ENCODE measurements at places on chromosomes 2 and 18.

- peak overlapping the region; percentile 70 for H3K4me3 ChIP-seq
- peaks cover 13% of the 10 kb centered on the region for H3K4me1 ChIP-seq
- no peaks in the 10 kb centered on the region for H3K27me3 ChIP-seq
- no peaks in the 10 kb centered on the region for H3K36me3 ChIP-seq
- peak; percentile 68 for DNase-seq
Measured at GRCh38 chr2:237968048-237968862, 1.4 kb downstream of the UBE2F start.

- no peaks in the 10 kb centered on the region for H3K36me3 ChIP-seq
- peak overlapping the region; percentile 40 for H3K27ac ChIP-seq
- no peak overlapping the region for H3K4me3 ChIP-seq
- peaks cover 25% of the 10 kb centered on the region for H3K4me1 ChIP-seq
Measured at GRCh38 chr2:161076936-161077335, 83.3 kb upstream of the TANK start.

DNA sequence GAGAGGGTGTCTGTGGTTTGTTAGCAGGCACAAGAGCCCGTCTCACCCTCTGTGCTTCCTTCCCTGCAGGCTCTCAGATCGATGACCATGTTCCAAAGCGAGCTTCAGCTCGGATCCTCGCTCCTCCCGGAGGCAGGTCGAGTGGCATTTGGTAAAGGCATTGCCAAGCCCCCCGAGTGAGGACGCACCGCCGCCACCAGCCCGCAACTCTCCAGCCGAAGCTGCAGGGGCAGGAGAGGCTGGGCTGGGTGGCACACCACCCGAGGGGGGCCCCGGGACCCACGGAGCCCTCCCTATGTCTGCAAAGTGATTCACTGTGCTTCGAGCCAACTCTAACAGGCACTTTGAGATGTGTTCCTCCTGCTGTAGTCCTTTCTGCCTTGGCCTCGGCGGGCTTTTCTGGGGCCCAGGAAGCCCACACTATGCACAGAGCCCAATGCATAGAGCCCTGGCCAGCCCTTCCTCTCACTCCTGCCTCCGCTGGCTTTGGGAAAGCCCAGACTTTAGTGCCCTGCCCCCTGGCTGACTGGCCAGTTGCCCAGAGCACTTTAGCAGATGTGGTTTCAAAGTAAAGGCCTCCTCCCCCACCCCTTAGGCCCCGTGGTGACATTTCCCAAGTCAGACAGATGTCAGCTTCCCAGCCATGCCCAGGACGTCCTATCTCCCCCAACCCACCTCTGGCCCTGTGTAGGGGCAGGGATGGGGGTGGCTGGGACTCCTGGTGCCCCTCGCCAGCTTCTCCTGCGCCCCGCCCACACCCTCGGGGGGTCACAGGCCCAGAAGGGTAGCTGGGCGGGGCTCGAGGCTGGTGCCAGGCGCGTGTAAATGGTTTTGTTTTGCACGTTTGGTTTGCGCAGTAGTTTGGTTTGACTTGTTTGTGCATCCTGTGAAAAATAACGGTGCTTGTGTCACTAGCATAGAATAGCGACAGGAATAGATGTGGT lies 23.3 kb upstream of the MAPRE3 start:
- no peak for DNase-seq
- H3K27ac ChIP-seq: no peak overlapping the region
- H3K4me1 ChIP-seq: no peaks in the 10 kb centered on the region
- no peaks in the 10 kb centered on the region for H3K27me3 ChIP-seq

- no peaks in the 10 kb centered on the region for H3K36me3 ChIP-seq
- no peak overlapping the region for H3K27ac ChIP-seq
- H3K4me3 ChIP-seq: no peak overlapping the region
- no peaks in the 10 kb centered on the region for H3K27me3 ChIP-seq
Measured at GRCh38 chr18:62498616-62499262, 24.1 kb upstream of the ZCCHC2 start.

DNA sequence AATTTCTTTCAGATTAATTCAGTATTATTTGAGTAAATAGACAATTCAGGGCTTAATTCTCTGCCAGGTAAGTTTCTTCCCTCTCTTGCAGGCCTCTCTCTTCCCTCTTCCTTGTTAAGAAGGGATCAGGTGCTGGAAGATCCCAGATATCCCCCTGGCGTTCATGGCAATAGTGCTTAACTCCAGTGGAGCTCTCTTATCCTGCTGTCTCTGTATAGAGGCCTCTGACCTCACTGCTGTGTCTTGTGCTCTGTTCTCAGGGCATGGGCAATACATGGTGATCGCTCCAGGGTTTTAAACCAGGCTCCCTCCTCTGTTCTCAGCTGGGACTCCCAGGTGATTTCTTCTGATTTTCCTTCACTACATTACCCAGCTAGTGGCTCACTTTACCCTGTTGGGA lies 226.8 kb downstream of the MC4R start:
- DNase-seq: no peak
- no peaks in the 10 kb centered on the region for H3K4me1 ChIP-seq
- no peaks in the 10 kb centered on the region for H3K36me3 ChIP-seq
- no peak overlapping the region for H3K4me3 ChIP-seq
- no peaks in the 10 kb centered on the region for H3K27me3 ChIP-seq

GRCh38 chr2:177728399-177728765 lies 335.8 kb downstream of the AGPS start:
- no peak overlapping the region for H3K4me3 ChIP-seq
- no peaks in the 10 kb centered on the region for H3K36me3 ChIP-seq
- DNase-seq: no peak
- no peak overlapping the region for H3K27ac ChIP-seq
- no peaks in the 10 kb centered on the region for H3K27me3 ChIP-seq
- no peaks in the 10 kb centered on the region for H3K4me1 ChIP-seq

DNA sequence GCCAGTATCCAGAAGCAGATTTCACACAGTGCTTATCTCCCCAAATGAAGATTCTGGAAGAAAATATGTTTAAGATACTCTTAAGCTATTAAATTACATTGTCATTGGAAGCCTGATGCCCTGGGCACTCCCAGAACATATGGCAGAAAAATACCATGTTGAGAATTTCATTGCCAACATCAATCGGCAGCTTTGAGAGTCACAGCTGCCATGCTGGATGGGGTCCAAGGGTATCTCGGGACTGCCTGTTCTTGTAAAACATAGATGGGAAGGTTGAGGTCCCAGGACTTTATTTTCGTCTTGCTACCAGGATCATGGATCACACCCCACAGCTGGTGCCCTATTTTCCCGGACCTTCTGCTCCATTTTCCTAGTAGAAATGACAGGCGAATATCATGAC lies 632.5 kb downstream of the SUCLG1 start:
- no peaks in the 10 kb centered on the region for H3K4me1 ChIP-seq
- no peaks in the 10 kb centered on the region for H3K27me3 ChIP-seq
- no peak for DNase-seq
- no peaks in the 10 kb centered on the region for H3K36me3 ChIP-seq
- H3K27ac ChIP-seq: no peak overlapping the region

DNA sequence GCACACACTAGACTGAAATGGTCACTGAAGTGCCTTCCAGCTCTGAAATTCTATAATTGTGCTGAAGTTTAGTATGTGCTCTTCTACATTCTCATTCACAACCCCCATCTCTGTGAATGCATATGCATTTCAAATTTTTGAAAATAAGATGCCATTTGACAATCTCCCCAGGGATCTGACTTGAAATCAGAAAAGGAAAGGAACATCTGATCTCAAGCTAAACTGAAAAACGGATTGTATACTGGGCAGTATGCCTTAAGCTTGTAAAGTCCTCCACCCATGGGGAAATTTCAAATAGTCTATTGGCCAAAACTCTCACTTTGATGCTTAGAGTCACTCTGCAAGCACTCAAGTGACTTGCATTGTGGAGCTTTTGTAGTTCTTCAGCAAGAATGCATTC lies 22.9 kb downstream of the FAP start:
- no peaks in the 10 kb centered on the region for H3K27me3 ChIP-seq
- no peak for DNase-seq
- H3K36me3 ChIP-seq: no peaks in the 10 kb centered on the region
- no peak overlapping the region for H3K27ac ChIP-seq

DNA sequence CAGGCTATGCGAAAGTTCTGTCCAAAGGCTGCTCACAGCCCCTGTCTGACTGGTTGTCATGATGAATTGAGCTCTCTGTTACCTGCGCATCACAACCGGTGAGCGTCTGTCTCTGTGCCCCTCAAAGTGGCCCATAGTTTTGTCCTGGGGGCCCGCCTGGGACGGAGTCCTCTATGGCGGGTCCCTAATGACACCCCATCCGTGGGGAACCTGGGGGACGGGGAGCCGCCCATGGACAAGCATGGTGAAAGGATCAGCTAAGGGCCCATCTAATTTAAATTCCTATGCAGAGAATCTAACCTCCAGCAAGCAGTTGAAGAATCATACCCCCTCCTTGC lies 473 bp downstream of the ELMOD3 start:
- peaks cover 19% of the 10 kb centered on the region for H3K4me1 ChIP-seq
- no peaks in the 10 kb centered on the region for H3K27me3 ChIP-seq
- H3K36me3 ChIP-seq: peaks cover 4% of the 10 kb centered on the region
- H3K4me3 ChIP-seq: peak overlapping the region; percentile 86
- no peak for DNase-seq

GRCh38 chr2:150555611-150556356 lies 68.3 kb upstream of the RND3 start:
- no peak overlapping the region for H3K4me3 ChIP-seq
- H3K27me3 ChIP-seq: no peaks in the 10 kb centered on the region
- DNase-seq: no peak
- no peaks in the 10 kb centered on the region for H3K4me1 ChIP-seq
- H3K36me3 ChIP-seq: no peaks in the 10 kb centered on the region
- H3K27ac ChIP-seq: no peak overlapping the region

DNA sequence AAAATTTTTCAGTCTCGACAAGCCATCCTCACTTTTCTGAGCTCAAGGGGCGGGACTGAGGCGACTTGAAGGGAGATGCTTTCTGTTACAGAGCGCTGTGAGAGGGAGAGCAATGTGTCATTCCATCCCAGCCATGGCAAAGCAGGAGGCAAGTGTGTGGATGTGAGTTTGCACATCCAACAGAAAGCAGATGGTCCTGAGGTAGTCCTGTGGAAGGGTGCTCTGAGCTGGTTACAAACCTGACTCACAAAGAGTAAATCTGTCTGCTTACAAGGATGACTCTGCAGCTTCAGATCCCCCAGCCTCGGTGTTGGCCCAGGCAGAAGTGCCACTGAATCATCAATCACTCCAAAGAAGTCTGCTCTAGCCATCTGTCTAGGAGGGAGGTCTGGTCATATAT lies 482.0 kb upstream of the DCC start:
- no peak overlapping the region for H3K4me3 ChIP-seq
- DNase-seq: no peak
- H3K36me3 ChIP-seq: no peaks in the 10 kb centered on the region
- H3K27me3 ChIP-seq: no peaks in the 10 kb centered on the region

- no peaks in the 10 kb centered on the region for H3K27me3 ChIP-seq
- no peak for DNase-seq
- no peak overlapping the region for H3K4me3 ChIP-seq
- no peaks in the 10 kb centered on the region for H3K4me1 ChIP-seq
- no peak overlapping the region for H3K27ac ChIP-seq
Measured at GRCh38 chr2:11450791-11451190, 15.2 kb downstream of the E2F6 start.

DNA sequence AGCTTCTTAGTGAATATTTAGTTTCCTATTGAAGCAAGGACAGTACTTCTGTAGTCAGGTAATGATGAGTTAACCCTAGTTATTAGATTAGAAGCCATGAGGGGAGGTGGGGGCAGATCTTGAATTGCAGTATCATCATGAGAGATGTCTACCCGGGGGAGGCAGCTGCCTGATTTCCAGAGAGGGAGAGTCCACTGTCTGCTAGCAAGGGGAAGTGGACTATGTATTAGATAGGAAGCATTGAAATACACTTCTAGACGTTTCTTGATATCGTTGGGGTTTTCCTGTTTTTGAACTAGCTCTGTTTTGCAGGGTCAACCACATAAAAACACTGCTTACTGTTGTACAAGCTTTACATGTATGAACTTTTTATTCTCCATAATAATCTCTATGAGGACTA lies 38.8 kb downstream of the APLF start:
- H3K4me1 ChIP-seq: peaks cover 9% of the 10 kb centered on the region
- H3K27ac ChIP-seq: no peak overlapping the region
- no peaks in the 10 kb centered on the region for H3K27me3 ChIP-seq
- H3K36me3 ChIP-seq: no peaks in the 10 kb centered on the region
- no peak overlapping the region for H3K4me3 ChIP-seq

DNA sequence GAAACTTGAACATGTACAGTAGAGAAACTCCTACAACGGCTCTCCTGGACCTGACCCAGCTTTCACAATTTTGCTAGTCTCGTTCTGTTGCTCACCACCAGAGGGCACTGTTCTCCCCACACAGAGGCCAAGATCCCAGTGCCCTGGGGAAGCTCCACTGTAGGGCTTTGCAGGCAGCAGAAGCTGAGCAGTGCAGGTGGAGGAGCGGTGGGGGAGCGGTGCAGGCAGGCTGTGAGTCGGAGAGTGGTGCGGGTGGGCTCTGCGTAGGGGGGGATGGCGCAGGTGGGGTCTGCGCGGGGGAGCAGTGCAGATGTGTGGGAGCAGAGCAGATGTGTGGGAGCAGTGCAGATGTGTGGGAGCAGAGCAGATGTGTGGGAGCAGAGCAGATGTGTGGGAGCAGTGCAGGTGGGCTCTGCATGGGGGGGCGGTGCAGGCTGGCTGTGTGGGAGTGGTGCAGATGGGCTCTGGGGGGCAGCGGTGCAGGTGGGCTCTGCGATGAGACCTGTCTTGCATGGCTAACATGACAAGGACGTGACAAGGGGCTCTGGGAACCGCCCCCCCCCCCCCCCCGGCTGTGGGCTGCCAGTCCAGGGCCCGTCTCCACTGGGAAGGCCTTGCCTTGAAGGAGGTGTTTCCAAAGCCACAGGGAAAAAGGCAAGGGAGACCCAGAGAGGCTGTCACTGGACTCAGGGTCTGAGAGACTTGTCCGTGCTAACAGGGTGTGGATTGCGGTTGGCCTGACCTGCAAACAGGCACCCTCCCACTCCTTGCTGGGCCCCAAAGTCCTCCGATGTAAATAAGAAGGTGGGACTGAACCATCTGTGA lies 7.3 kb downstream of the CYS1 start:
- H3K4me1 ChIP-seq: no peaks in the 10 kb centered on the region
- H3K4me3 ChIP-seq: no peak overlapping the region
- H3K27me3 ChIP-seq: no peaks in the 10 kb centered on the region
- peak; percentile 79 for DNase-seq
- H3K36me3 ChIP-seq: no peaks in the 10 kb centered on the region

DNA sequence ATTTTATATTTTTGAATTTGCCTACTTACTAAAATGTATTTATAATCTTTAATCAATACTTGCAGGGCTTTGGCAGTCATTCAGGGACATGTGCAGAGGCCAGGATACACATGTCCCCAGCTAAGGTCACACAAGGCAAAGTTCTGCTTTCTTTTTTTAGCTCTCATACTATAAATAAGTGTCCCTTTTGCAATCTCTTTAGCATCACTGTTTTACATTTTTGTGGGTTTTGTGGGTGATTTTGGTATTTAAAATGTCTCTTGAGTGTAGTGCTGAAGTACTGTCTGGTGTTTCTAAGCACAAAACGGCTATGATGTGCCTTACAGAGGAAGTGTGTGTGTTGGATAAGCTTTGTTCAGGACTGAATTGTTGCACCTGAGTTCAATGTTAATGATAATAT lies 309.0 kb upstream of the GULP1 start:
- no peak for DNase-seq
- no peak overlapping the region for H3K27ac ChIP-seq
- H3K4me3 ChIP-seq: no peak overlapping the region

GRCh38 chr2:239979243-239980023 lies 45.7 kb downstream of the NDUFA10 start:
- H3K4me3 ChIP-seq: no peak overlapping the region
- no peak for DNase-seq
- H3K4me1 ChIP-seq: no peaks in the 10 kb centered on the region
- no peaks in the 10 kb centered on the region for H3K36me3 ChIP-seq
- H3K27me3 ChIP-seq: no peaks in the 10 kb centered on the region
- no peak overlapping the region for H3K27ac ChIP-seq

GRCh38 chr2:33694904-33695303 lies 95.8 kb upstream of the FAM98A start:
- H3K27ac ChIP-seq: no peak overlapping the region
- DNase-seq: no peak

Measured in naive thymus-derived CD4-positive, alpha-beta T cell (primary cell).